ENCODE measurements at places on chromosomes 7 and 10.

GRCh38 chr7:55361560-55361959 is 3.6 kb upstream of the LANCL2 start:
- no peak for DNase-seq

- no peak for DNase-seq
Measured at GRCh38 chr10:71014021-71014805, 125.8 kb upstream of the PCBD1 start.

- no peak for DNase-seq
Measured at GRCh38 chr10:60955316-60955715, 11.3 kb upstream of the RHOBTB1 start.

GRCh38 chr10:28984431-28984830 is 304.4 kb upstream of the LYZL1 start:
- DNase-seq: no peak

GRCh38 chr7:152556013-152556755 is 119.8 kb downstream of the XRCC2 start:
- no peak for DNase-seq

- DNase-seq: no peak
Measured at GRCh38 chr10:29600067-29600466, 34.7 kb downstream of the SVIL start.

DNA sequence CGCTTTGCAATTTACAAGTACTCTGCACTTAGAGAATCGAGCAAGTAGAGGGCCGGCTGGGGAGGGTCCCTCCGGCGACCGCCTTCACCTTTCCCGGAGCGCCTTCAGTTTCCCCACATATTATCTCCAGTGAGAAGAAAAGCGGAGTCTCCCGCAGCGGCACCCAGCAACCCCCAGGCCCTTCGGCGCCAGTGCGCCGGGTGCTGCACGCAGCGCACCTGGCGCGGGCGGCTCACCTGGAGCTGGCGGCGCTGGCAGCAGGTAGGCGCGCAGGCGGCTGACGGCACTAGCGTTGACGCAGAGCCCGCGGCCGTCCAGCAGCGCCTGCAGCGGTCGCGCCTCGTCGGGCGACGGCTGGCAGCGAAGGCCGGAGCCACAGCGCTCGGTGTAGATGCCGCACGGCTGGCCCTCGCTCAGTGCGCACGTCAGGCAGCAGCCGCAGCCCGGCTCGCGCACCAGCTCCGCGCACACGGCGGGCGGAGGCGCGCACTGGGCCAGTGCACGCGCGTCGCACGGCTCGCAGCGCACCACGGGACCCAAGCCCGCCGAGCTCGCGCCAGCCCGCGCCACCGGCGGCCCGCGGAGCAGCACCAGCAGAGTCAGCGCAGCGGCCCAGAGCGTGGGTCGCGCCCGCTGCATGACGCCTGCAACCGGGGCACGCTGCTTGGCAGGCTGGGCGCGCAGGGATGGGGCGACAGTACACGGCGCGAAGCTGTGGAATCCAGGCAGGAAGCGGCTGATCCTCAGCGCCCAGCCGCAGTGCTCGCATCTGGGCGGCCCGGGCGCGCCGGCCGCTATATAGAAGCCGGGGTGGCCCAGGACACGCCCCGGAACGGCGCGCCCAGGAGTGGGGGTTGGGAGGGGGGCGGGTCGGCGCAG is at the start of gene IGFBP3:
Gene IGFBP3 (minus strand): TSS at position 771 of the 879 bp plus-strand sequence. CDS start 132 bp downstream, at position 639.
- DNase-seq: no peak

- DNase-seq: no peak
Measured at GRCh38 chr10:121791761-121792160, 136.1 kb downstream of the ATE1 start.

DNA sequence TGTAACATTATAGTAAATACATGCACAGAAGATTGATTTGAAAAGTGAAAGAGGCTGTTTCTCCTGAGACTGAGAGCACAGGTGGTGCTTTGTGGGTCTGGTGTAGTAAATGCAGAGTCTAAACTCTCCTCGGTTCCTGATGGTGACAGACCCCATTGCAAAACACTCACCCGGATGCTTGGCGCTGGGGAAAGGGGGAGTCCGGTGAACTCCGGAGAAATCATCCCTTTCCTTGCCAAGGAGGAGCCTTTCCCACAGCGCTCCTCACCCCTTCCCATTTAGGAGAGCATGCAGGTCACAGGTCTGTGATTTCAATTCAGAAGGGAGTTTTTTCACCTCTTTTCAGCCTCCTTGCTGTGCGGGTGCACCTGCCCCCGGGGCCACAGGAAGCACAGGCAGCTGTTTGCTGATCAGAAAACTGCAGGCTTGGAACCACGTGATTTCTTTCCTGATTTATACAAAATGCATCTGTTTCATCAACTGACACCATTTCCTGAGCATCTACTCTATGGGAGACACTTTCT is 75.6 kb upstream of the LYZL2 start:
- no peak for DNase-seq

- DNase-seq: no peak
Measured at GRCh38 chr7:123864012-123864411, 19.0 kb downstream of the HYAL4 start.

- no peak for DNase-seq
Measured at GRCh38 chr10:6669269-6669859, 89.3 kb upstream of the PRKCQ start.

DNA sequence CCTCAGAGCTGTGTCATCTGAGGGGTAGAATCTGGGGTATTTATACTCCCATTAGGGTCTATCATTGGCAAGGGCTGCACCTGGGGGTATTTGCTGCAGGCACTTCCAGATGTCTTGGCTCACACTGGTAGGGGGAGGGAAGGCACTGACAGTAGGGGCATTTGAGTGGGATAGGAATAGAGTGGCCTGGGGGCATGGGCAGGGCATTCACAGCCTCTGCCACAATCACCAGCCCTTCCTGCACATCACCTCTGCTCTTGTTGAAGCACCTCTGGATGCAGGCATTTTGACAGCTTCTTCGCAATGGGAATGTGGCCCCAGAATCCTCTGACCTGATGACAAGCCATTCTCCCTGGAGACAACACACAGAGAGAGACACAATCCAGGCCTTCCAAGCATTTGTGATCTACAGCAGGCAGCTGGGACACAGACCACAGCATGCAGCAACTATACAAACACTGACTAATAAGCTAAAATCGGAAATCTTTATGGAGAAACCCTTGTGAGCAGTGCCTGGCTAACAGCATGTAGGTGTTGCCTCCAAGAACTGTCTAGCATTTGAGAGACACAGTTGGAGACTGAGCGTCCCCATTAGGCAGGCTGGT is 178.5 kb downstream of the KCNMA1 start:
- no peak for DNase-seq

DNA sequence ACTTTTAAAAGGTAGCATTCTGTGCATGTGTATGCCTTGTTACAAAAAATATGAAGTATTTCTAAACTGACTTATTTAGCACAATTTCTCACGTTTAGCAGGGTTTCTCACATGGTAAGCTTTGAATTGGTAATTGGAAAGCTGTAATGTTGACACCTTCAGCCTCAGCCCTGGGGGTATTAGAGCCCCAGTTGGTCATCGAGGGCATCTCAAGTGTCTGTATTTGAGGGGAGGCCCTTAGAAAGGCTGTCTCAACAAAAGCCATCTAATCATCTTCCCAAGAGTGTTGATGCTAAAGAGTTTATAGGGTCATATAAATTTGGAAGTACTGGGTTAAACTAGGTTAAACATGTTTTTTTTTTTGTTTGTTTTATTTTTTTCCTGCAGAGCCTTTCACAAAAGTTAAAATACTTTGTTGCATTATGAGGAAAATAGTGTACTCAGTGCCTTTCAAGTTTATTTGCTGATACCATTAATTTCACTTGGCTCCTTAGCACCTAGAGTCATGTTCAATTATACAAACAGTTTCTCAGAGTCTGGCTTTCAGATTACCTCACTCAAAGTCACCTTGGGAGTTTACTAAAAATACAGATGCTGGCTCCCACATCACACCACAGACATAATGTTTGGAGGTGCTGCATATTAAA is 134.0 kb downstream of the CD36 start:
- DNase-seq: no peak

DNA sequence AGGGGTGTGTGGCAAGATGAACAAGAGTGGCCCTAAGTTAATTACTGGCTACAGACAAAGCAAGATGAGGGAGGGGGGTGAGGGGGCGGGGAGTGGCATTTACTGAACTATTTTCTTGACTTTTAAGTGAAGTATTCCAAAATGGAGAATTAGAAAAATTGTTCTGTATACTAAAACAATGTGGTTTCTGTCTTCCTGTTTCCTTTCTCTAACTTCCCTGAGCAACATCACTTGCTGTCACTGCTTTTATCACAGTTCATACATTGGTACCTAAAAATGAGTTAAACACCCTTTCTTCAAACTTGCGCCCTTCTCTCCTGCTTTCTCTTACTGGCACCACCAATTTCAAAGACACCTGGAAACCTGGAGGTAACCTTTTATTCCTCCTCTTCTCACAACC is 21.6 kb downstream of the PDZD8 start:
- DNase-seq: no peak

DNA sequence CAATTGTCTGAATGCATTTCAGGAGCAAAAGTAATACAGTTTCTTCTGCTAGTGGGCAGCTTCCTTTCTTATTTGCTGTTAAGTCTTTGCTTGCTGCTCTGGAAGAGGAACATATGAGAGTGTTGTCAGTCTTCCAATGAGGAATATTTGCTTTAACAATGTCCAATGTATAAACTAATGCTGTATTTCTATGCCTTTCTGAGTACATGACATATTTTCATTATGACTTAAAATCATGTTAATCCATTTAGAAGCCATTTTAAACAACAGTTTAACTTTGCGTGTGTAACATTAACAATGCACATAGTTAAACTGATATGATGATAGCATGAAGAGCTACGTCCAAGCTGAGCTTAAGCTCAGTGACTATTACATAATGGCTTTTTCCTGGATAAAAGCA is 933.4 kb upstream of the GHITM start:
- no peak for DNase-seq

- DNase-seq: no peak
Measured at GRCh38 chr10:130963052-130963393, 348.5 kb downstream of the TCERG1L start.

DNA sequence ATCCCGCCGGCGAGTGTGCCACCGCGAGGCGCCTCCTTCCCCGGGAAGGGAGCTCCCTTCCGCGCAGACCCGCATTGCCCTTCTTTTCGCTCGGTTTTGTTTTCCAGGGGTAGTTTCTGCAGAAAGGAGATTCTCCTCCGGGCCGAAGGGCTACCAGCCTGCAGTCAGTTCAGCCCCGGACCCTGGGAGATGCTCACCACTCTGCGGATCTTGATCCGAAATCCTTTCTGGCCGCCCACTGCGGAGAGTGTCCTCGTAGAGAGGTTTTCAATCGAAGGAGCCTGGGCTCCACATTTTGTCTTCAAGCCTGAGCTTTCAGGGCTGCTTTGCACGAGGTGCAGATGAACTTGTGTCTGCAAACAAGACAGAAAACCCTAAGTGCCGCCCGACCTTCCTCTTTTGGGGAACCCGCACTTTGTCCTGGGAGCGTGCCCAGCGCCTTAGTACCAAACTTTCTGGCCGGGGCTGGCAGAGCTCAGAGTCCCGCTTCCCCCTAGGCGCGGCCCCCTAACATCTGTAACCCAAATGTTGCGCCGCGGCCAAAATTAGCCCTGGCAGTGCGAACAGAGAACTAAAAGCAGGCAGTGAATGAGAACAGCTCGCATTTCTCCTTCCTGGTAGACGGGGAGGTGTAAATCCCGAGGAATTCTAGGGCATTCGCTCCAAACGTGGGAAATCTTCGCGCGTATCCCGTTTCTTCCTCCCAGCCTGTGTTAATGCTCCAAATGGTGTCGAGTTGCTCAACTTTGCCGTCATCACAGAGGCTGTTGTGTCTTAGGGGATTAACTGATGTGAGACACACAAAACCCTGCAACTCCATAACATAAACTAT is 6.7 kb upstream of the EN2 start:
- DNase-seq: no peak

DNA sequence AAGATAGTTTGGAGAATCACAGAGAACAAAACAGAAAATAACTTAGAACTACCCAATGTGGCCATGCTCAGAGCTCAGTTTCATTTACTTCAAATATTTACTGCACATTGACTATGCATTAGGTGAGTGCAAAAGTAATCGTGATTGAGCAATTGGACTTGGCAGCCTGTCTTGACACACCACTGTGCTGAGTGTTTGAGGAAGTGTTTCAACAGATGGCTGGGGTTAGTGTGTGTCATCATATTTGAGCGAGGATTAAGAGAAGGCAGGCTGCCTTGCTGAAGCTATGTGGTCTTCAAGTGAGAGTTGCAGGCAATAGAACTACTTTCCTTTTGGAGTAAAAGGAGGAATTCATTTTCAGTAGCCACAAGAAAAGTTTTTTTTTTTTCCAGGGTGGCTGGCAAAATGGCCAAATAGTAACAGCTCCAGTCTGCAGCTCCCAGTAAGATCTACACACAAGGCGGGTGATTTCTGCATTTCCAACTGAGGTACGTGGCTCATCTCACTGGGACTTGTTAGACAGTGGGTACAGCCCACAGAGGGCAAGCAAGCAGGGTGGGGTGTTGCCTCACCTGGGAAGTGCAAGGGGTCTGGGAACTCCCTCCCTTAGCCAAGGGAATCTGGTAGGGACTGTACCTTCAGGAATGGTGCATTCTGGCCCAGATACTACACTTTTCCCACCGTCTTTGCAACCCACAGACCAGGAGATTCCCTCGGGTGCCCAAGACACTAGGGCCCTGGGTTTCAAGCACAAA is 37.6 kb downstream of the AKR1C4 start:
- no peak for DNase-seq

GRCh38 chr10:125159486-125159931 is 854 bp downstream of the CTBP2 start:
- no peak for DNase-seq

GRCh38 chr7:1936531-1937251 is 266.6 kb downstream of the ELFN1 start:
- no peak for DNase-seq

Data from stimulated activated CD4-positive, alpha-beta T cell treated with anti-CD3 and anti-CD28 coated beads, TNF-alpha, amount 100 ng/mL, for 1 hour (primary cell).